ENCODE measurements at places on chromosomes 12 and 14.

- H3K27me3 ChIP-seq, result no peaks in the 10 kb centered on the region
- no peak overlapping the region for H3K27ac ChIP-seq
- H3K4me3 ChIP-seq, result no peak overlapping the region
- no peak for DNase-seq
- H3K4me1 ChIP-seq, result 0 out of 2 replicates have a peak, but pooled peaks cover 4% of the 10 kb centered on the region
- H3K36me3 ChIP-seq, result no peaks in the 10 kb centered on the region
Measured at GRCh38 chr12:27975222-27976136, 2.9 kb upstream of the PTHLH start.

DNA sequence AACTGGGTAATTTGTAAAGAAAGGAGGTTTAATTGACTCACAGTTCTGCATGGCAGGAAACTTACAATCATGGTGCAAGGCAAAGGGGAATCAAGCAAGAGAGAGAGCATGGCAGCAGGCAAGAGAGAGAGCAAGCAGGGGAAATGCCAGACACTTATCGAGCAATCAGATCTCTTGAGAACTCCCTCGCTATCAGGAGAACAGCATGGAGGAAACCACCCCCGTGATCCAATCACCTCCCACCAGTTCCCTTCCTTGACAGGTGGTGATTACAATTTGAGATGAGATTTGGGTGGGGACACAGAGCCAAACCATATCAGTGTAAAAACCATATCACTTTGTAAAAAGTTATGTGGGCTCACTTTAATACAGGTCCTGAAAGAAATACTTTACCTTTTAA is 56.4 kb upstream of the NEDD1 start:
- no peaks in the 10 kb centered on the region for H3K4me1 ChIP-seq
- no peaks in the 10 kb centered on the region for H3K27me3 ChIP-seq
- H3K27ac ChIP-seq, result no peak overlapping the region
- DNase-seq, result no peak
- H3K36me3 ChIP-seq, result no peaks in the 10 kb centered on the region
- no peak overlapping the region for H3K4me3 ChIP-seq

DNA sequence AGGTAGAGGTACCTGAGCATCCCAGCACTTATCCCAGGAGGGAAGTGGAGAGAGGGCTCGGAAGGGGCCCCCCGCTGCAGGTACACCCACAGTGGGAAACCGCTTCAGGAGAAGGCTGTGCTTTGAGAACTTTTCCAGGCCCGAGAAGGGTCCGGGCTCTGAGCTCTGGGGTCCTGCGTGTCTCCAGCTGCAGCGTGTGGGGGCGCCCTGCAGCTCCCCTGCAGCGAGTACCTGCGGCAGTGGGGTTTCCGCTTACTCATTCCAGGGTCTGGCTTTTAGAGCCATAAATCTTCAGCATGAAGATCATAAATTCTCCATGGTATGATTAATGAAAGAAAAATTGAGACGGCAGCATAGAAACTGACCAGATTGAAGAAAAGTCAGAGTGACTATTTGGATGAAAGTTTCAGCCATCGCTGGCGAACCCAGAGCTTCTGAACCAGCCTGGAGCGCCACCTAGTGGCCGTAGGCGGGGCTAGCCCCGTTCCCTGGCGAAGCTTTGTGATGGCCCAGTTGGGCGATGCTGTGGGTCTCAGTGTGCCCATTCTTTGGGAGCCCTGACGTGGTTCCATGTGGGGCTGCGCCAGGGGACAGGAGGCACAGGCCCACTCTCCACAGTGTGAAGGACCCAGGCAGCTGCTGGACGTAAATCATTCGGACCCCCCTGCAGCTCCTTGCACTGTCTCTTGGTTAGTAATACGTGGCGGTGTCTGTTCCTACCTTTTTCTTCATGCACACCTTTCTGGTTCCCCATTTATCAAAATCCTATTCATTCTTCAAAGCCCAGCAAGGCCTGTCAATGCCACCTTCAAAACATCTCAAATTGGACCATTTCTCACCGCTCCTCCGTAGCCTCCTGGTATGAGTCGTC is 198.2 kb downstream of the TSPAN9 start:
- no peaks in the 10 kb centered on the region for H3K27me3 ChIP-seq
- peaks cover 24% of the 10 kb centered on the region for H3K36me3 ChIP-seq
- no peak overlapping the region for H3K4me3 ChIP-seq

GRCh38 chr14:81386290-81386745 is 13.8 kb downstream of the STON2 start:
- peaks cover 8% of the 10 kb centered on the region for H3K4me1 ChIP-seq
- no peaks in the 10 kb centered on the region for H3K27me3 ChIP-seq
- DNase-seq, result peak; percentile 10
- H3K36me3 ChIP-seq, result no peaks in the 10 kb centered on the region

DNA sequence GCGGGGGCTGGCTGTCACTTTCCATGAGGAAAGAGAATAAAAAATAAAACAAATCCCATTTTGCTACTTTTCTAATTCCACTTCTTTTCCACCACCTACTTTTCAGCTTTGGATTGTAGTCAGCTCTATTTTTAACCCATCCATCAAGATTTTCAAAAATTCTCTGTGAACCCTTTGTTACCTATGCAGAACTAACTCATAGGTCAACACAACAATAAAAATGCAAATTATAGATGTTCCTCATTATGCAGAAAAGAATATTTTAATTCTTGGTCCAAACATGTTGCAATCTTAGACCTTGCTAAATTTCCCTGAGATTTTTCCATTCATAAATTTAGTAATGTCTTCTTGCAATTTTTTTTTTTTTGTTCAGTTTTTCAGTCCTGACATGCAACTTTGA is 454.5 kb downstream of the ADAMTS20 start:
- no peak overlapping the region for H3K4me3 ChIP-seq
- H3K4me1 ChIP-seq, result no peaks in the 10 kb centered on the region
- H3K27ac ChIP-seq, result no peak overlapping the region
- H3K27me3 ChIP-seq, result no peaks in the 10 kb centered on the region
- no peaks in the 10 kb centered on the region for H3K36me3 ChIP-seq

- H3K27me3 ChIP-seq, result peaks cover 10% of the 10 kb centered on the region
- no peak overlapping the region for H3K4me3 ChIP-seq
- no peak overlapping the region for H3K27ac ChIP-seq
- no peaks in the 10 kb centered on the region for H3K36me3 ChIP-seq
Measured at GRCh38 chr12:47903151-47903611, 1.6 kb downstream of the VDR start.

DNA sequence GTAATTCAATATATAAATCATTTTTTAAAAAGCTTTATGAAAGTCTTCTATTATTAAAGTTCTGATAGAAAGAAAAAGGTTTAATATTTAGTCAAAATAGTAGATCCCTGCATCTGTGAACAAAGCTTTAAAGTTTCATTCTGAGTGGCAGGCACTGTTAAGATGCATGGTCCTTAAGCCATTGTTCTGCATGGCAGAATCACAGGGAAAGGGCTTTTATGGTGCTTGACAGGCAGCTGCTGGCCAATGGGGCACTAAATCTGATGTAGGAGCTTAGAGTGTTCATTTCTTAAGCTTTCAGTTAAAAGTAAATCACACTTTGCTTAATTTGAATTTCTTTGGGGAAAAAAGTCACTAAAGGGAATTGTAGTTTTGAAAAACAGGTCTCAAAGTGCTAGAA is 148.2 kb downstream of the PLEKHA5 start:
- peaks cover 16% of the 10 kb centered on the region for H3K4me1 ChIP-seq
- no peak for DNase-seq
- no peak overlapping the region for H3K4me3 ChIP-seq
- H3K36me3 ChIP-seq, result peaks cover 6% of the 10 kb centered on the region
- no peak overlapping the region for H3K27ac ChIP-seq
- H3K27me3 ChIP-seq, result no peaks in the 10 kb centered on the region

DNA sequence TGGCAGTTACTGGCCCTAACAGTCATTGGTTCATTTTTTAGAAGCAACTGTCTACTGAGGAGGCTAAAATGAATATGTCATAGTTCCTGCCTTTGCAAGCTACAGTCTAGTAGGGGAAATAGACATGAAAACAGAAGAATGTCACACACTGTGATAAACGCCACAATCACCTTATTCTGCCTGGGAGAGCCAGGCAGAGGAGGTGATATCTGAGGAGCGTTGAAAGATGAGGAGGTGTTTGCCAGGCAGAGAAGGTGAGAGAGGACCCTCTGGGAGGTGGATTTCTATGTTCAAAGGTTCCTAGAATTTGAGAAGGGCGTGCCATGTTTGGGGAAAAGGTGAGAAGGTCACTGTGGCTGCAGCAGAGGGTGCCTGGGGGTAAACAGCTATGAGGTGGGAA is 185.7 kb downstream of the PAX9 start:
- DNase-seq, result no peak
- H3K4me1 ChIP-seq, result peaks cover 3% of the 10 kb centered on the region
- no peaks in the 10 kb centered on the region for H3K36me3 ChIP-seq
- H3K27me3 ChIP-seq, result no peaks in the 10 kb centered on the region
- H3K4me3 ChIP-seq, result no peak overlapping the region
- no peak overlapping the region for H3K27ac ChIP-seq

GRCh38 chr12:116144384-116144783 is 133.1 kb downstream of the MED13L start:
- no peaks in the 10 kb centered on the region for H3K36me3 ChIP-seq
- H3K27me3 ChIP-seq, result no peaks in the 10 kb centered on the region
- H3K4me3 ChIP-seq, result no peak overlapping the region
- H3K27ac ChIP-seq, result peak overlapping the region; percentile 29
- H3K4me1 ChIP-seq, result peaks cover 29% of the 10 kb centered on the region

DNA sequence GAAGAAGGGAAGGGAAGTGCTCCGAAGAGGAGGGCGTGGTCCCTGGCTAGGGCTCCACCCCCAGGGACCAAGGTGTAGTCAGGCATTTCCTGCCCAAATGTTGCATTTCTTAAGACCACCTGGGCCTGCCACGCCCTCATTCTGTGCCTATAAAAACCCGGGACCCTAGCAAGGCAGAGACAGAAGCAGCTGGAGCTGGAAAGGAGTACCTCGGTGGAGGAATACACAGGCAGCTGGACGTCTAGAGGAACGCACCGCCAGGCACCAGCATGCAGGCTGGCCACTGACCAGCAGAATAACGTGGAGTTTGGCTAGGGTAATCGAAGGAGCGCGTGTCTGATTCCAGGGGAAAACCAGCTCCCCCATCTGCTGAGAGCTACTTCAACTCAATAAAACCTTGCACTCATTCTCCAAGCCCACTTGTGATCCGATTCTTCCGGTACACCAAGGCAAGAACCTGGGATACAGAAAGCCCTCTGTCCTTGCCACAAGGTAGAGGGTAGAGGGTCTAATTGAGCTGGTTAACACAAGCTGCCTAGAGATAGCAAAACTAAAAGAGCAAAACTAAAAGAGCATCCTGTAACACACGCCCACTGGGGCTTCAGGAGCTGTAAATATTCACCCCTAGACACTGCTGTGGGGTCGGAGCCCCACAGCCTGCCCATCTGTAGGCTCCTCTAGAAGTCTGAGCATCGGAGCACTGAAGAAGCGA is 21.0 kb downstream of the CFL2 start:
- no peaks in the 10 kb centered on the region for H3K4me1 ChIP-seq
- no peaks in the 10 kb centered on the region for H3K27me3 ChIP-seq
- H3K27ac ChIP-seq, result no peak overlapping the region
- H3K4me3 ChIP-seq, result peak overlapping the region; percentile 41
- no peaks in the 10 kb centered on the region for H3K36me3 ChIP-seq

DNA sequence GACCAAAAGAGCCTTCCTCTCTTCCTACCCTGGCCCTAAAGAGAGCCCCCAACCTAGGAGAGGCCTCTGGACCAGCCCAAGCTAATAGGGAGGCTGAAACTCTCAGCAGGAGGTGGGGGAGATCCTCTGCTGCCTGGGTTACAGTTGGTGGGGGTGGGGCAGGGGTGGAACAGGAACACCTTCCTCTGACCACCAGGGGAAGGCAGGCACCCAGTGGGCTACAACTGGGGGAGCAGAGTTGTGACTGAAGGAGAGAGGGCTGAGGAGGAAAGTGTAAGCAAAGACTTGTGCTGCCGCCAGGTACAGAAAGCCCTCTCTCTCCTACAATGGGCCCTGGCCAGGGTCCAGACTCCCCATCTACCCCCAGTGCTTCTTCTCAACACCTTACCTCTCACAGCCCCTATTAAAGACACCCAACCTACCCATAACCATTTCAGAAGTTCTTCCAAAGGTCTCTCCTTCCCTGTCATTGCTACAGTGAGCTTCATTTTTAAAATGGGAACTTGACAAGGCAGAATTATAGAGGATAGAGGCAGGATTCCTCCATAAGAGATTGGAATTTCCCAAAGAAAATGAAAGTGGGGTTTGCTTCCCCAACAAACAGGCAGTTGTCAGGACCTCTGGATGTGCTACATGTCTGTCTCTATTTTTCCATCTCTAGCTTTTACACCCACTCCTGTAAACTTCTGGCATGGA is 1.4 kb downstream of the MYO1A start:
- no peaks in the 10 kb centered on the region for H3K36me3 ChIP-seq
- H3K27ac ChIP-seq, result no peak overlapping the region
- no peak overlapping the region for H3K4me3 ChIP-seq
- H3K4me1 ChIP-seq, result peaks cover 11% of the 10 kb centered on the region
- DNase-seq, result no peak

DNA sequence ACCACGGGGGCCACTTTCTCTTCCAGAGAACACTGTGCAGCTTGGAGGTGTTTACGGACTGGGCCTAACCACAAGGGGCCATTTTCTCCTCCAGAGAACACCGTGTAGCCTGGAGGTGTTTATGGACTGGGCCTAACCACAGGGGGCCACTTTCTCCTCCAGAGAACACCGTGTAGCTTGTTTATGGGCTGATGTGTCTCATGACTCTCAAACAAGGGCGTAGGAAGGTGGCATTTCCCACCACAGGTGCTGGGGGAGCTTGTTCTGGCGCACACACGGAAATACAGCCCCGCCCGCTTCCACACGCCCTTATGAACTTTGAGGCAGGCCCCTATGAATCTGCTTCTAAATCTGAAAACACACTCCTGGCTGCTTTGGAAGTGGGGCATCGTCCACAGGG is 174.6 kb upstream of the SFSWAP start:
- H3K4me1 ChIP-seq, result no peaks in the 10 kb centered on the region
- H3K36me3 ChIP-seq, result no peaks in the 10 kb centered on the region
- no peaks in the 10 kb centered on the region for H3K27me3 ChIP-seq
- no peak overlapping the region for H3K4me3 ChIP-seq
- H3K27ac ChIP-seq, result no peak overlapping the region

DNA sequence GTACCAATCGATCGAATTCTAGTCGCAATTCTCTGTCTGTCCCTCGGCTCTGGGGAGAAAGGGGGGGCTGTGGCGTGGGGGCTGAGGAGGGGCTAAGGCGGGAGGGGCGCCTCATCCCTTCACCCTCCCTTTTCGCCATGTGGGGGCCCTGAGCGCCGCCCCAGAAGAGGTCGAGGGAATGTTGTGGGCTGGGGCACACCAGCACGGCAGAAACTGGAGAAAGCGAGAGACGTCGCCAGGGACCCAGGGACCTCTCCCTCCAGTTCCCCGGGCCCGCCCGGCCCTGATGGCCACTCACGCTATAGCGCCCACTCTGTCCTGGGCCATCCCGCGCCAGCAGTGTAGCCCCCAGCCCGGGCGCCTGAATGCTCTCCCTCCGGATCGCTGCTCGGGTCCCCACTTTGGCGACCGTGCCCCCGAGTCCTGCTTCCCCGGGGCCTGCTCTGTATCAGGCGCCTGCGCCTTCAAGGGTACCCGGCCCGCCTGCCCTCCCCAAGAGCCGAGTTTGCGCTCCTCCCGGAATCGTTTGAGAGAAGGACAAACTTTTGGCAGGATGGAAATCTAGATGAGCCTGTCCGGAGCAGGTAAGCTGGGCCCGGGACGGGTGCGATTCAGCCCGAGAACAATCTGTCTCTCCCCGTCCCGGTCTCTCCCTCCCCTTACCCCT is 62.6 kb downstream of the SMUG1 start:
- no peak overlapping the region for H3K27ac ChIP-seq
- H3K4me1 ChIP-seq, result no peaks in the 10 kb centered on the region
- DNase-seq, result no peak
- no peaks in the 10 kb centered on the region for H3K36me3 ChIP-seq

GRCh38 chr14:97710726-97711125 is 913.5 kb downstream of the VRK1 start:
- H3K27me3 ChIP-seq, result no peaks in the 10 kb centered on the region
- H3K4me1 ChIP-seq, result no peaks in the 10 kb centered on the region
- no peak overlapping the region for H3K4me3 ChIP-seq

Data from SJCRH30 (cell line).